CD4-positive, alpha-beta T cell treated with Interleukin-10 for 1 hour (primary cell): ENCODE measurements at places on chromosomes 1 and 21.

DNA sequence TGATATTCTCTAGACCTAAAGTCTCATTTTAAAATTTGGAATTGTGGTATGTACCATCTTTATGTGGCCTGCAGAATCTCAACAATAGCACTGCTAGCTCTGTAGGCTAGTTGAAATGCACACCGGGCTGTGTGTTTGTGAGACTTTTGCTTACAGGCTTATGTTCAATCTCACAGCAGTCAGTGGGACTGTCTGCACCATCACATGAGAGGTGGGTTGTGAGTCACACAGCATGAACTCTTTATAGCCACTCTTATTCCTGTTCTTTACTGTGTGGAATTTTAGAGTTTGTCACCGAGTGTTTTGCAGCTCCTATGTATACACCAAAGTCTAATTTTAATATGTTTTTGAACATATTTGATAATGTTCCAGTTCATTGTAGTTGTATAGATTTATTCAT, 74.6 kb downstream of the RASAL2 start:
- DNase-seq: no peak

DNA sequence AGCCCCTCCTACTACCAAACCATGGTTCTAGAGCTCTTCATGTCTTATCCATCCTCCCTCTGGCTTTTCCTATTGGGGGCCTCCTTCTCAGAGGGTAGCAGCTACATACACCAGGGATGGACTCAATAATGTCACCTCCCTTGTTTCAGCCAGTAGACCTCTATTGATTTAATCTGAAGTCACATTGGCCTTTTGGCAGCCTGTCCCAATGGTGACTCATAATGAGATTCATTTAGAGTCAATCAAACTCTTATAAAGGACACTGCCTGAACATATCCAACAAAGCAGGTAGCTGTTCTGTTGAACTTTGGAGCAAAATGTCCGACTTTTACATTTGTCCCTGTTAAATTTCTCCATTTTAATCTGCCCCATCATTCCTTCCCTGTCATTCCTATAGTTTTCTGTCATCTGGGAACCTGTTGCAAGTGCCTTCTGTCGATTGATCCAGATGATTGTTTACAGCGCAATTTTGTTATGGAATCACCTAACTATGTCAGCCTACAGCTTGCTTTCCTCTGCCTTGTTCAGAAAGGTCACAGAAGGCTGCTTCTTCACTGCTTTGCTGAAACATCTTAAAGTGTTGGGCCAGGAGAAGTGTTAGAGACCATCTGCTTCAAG, 105.9 kb downstream of the ETS2 start:
- no peak for DNase-seq

DNA sequence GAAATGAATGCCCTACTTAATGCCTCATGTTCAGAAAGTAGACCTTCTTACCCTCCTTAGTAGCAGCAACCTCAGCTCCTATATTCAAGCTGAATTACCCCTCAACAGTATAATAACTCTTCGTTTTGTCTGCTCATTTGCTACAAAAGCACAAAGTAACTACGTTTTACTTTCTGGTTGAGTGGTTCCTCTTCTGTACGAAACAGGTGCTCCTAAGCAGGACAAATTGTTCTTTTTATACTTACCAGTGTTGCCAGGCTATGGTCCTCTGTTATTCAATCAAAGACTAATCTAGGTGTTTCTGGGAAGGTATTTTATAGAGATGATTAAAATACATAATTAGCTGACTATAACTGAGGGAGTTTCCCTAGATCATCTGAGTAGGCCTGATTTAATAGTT, 484.2 kb upstream of the ADAMTS5 start:
- DNase-seq: no peak

- DNase-seq: no peak
These were observed 6.1 kb downstream of the B3GALT6 start for GRCh38 chr1:1237874-1238701.
